Pulmonary artery endothelial cell (primary cell): ENCODE measurements at places on chromosomes 2 and 18. TPM values are rescaled to one million over a fixed set of nuclear protein-coding genes. Genes with fewer than 3 reads are reported as not detected.

The C2orf66 gene
- total RNA-seq: 0.07 and 0.14 TPM in 2 replicates

- no peak for DNase-seq
Measured at GRCh38 chr2:123993728-123994323, 31.3 kb upstream of the CNTNAP5 start.

DNA sequence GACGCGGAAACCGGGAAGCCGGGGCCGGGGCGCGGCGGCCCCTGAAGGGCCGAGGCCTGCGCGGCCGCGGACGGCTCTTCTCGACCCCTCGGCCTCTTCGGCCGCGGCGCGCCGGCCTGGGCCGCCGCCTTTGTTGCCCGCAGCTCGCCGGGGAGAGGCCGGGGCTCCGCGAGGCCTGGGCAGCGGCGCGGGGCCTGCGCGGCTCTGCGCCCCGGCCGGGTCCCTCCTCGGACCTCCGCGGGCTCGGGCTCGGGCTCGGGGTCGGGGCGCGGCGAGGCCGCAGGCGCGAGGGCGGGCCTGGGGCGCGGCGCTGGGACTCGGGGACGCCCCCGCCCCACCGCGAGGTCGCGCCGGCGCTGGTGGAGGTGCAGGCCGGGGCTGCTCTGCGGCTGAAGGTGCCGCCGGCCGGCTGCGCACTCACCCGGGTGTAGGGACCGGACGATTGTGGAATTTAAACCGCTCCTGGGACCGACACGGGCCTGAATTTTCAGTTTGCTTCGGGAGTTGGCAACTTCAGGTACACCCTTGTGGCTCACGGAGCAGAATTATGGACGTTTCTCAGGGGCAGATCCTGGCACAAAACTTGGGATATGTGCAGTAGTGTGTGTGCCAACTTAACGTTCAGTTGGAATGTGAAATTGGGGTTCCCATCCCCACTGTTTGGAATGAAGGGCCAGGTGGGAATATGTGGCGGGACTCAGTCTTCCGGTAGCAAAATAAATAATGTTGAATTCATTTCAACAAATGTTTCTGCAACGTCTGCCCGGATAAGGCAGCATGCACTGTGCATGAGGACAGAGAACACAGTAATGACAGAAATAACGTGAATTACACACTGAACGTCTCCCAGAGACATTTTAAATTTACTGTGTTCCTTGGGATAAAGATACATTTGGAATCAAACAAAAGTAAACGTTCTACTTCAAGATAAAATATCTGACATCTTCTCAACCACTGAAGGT, 787 bp downstream of the SOCS6 start:
- DNase-seq: no peak

- DNase-seq: no peak
Measured at GRCh38 chr18:41646915-41647620, 308.0 kb upstream of the PIK3C3 start.
